ENCODE measurements at places on chromosomes 5 and 9.

DNA sequence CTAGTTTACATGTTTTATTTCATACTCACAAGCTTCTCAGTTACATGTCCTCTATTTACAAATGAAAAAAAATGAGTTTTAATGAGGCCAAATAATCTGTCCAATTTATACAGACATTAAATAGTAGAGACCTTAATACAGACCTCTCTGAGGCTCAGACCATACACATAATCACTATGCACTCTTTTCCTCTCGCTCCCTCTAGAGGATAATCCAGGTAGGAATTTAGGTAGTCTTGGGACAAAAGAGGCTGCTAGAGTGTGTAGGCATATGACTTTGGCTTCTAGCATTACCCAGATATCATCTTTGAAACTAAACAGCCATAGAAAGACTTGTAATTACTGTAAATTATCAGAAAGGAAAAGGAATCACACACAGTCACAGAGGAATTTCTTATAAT, 444.7 kb downstream of the HINT1 start:
- no peak for DNase-seq

- no peak for DNase-seq
Observed at GRCh38 chr5:107551088-107551487, 119.6 kb downstream of the EFNA5 start.

GRCh38 chr9:119218293-119218692, 150.9 kb downstream of the BRINP1 start:
- no peak for DNase-seq

DNA sequence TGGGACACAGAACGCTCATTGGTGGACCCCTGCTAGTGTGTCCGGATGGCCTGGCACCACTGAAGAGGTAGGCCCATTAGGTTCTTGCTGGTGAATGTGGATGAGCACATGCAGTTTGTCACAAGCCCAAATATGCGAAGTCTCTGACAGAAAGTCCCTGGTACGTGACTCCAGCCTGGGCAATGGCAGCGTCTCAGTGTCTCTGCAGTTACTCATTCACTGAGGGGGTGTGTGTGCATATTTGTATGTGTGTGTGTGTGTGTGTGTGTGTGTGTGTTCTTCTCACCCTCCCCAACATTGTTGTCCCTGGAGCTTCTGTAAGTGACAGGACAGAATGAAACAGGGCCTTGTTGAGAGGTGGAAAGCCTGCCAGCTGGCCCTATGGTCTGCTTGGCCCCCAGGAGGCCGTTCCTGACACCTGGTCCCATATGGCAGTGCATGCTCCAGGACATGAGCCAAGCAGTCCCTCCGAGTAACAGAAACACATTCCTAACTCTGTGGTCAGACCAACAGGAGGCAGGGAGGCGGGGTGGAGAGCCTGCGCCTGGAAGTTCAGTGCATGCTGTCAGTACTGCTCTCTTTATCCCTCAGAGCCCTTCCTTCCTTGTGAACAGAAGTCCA, 169.9 kb downstream of the SLC28A3 start:
- no peak for DNase-seq

DNA sequence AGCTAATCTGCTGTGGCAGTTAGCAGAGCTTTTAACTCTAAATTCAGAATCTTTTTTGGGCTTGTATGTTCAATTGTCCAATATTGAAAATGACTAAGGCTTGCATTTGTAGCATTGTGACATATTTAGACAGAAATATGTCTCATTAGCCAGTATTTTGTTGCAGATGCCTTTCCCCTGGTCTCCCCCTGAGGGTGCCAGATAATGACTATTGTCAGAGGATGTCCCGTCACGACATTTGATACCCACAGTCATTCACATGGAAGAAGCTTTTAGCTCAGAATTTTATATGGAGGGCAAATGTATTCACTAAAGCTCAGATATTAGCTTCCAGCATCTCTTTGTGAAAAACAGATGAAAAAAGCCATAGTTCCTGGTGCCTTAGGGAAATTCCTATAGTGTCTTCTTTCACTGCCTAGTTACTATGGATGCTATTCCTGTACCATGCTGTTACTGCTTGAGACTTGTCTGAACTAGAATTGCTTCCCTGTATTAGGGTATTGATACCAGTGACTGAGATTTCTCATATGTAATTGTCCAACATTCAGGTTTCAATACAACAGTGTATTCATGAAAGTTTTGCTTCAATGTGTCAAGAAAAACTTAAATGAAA, 96.2 kb downstream of the CCDC192 start:
- DNase-seq = no peak

DNA sequence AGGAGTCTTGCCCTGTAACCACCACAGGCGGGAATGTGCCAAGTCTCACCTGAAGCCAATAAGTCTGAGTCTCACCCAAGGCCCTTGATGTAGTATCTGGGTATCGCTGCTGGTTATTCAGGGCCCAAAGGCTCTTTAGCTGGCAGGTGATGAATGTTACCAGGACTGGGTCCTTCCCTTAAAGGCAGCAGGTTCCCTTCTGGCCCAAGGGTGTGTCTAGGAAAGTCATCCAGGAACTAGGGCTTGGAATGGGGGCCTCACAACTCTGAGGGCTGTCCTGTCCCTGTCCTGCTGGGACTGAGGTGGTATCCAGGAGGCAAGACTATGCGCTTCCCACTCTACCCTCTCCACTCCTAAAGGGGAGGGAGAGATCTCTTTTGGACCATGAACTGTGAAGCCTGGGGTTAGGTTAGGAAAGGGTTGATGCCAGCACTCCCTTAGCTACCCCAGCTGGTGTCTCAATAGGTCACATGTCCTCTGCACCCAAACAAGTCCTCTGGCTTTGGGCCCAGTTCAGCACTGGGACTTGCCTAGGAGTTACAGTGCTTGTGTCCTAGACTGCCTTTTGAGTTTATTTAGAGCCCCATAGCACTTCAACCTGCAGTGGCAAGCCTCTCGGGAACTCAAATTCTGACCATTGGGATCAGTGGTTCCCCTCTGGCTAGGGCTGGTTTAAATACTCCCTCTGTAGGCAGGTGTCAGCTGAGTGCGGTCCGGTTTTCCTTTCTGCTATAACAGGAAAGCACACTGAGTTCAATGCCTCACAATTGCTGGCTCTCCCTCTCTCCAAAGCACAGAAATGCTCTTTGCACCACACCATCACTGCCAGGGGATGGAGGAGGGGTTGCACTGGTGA, 22.5 kb upstream of the RANBP3L start:
- DNase-seq = no peak

DNA sequence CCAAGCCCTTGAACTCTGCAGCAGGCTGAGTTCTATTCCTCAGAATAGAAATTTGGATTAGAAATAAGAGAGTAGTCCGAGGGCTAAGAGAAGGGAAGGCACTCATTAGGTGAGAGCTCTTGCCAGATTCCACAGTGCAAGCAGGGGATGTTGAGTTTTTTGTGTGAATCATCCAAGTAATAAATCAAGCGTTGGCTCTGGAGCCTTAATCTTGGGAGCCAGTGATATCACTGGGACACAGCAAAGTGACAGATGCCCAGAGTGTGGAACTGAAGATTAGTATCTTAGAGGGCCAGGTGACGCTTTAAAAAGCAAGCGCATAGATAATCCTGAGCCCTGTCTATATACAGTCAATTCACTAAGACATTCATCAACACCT, 60.3 kb downstream of the FOXD1 start:
- DNase-seq = no peak

GRCh38 chr9:135144581-135145170, 57.2 kb downstream of the OLFM1 start:
- no peak for DNase-seq

DNA sequence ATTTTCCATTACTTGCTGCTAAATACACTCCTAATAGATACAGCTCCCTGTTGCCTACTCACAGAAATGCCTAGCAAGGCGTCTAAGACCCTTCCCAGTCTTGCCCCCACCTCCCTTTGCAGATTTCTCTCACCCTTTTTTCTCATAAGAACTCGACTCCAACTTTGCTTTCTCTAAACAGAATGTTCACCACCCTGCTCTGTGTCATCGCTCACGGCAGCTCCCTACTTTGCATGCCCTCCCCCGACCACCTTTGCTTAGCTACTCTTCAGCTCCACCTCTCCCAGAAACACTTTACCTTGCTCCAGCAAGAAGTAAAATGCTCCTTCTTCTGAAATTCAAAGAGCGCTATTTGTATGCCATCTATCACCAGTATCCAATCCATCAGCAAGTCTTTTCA, 15.2 kb upstream of the PPP1R2B start:
- no peak for DNase-seq

- DNase-seq = no peak
Observed at GRCh38 chr5:141654298-141654697, 3.1 kb upstream of the FCHSD1 start.

- DNase-seq = no peak
Observed at GRCh38 chr5:116898917-116899316, 324.3 kb upstream of the SEMA6A start.

GRCh38 chr5:83636156-83636555, 84.5 kb downstream of the HAPLN1 start:
- no peak for DNase-seq

DNA sequence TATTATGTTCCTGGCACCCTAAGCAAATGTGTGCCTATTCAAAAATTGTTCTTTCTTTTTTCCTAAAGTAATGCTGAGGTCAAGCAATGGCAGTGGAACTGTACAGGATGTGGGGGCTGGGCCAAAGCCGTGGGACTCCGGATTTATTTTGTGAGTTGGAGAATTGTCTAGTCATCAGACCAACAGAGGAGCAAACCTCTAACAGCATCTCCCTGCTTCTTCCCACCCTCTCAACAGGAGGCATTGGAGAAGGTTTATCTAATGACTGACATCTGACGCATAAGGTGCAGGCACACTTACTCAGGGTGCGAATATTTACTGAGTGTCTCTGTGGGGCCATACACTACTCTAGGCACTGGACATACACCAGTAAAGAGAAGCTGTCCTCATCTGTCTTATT, 38.6 kb downstream of the MARCHF11 start:
- DNase-seq = no peak

GRCh38 chr5:14256756-14257393, 113.7 kb downstream of the TRIO start:
- DNase-seq = no peak

DNA sequence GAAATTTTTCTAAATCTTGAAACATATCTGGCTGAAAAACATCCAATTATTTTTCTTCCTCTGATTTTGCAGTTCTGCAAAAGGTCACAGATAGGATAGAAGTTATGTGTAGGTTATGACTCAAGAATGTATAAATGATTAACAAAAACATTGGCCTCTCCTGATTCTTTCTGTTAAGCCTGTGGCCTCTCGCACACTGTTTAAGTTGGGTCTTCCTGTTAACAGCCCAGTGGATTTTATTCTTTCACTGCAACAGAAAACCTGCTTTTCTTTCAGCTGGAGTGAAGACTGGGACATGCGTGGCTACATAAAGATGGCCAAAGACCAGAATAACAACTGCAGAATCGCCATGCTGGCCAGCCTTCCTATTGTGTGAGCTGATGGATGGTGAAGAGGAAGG, 17.1 kb upstream of the SPATA31E1 start:
- DNase-seq = no peak

DNA sequence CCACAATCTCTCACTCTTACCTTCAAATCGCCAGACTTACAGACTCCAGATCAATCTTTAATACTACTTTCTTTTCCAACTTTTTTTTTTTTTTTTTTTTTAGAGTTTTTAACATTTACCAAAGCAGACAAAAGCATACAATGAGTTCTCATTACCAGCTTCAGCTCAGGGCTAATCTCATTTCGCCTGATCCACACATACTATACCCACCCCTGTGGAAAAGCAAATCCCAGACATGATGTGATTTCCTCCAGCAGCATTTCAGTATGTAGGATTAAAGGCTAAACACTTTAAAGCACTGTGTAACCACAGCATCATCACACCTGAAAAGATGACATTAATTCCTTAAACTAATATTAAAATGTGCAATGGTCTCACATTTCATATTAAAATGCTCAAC, 138.8 kb upstream of the RETREG1 start:
- no peak for DNase-seq

GRCh38 chr9:121298689-121299466, 30.9 kb downstream of the GSN start:
- DNase-seq = no peak

GRCh38 chr5:158275511-158275910, 416.6 kb upstream of the CLINT1 start:
- no peak for DNase-seq

- DNase-seq = no peak
Observed at GRCh38 chr5:179613460-179614071, 9.9 kb downstream of the HNRNPH1 start.

DNA sequence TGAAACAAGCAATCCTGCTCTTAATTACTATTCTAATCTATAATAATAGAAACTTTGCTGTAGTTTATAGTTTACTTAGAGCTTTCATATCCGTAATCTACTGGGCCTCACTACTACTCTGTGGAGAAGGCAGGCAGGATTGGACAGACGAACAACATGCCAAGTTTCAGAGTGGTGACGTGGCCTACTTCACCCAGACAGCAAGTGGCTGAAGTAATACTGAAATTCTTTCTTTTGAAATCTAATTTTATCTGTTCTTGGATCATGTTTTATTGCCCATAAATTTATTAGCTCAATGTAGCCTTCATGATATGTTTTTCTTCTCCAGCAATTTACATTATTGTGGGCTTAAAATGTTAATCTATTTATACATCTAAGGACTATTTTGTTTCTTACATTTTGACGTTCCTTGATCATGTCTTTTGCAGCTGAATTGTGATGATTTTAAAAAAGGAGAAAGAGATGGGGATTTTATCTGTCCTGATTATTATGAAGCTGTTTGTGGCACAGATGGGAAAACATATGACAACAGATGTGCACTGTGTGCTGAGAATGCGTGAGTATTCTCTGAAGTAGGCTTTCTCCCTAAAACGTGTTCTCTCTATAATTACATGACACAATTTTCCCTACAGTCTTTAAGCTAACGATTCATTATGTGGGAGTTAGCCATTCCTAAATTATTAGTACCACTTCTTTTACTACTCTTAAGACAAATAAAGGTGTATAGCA, 22.4 kb downstream of the SPINK5 start:
- no peak for DNase-seq

- no peak for DNase-seq
Observed at GRCh38 chr5:178474562-178475184, 115.5 kb downstream of the COL23A1 start.

- no peak for DNase-seq
Observed at GRCh38 chr9:18666348-18666747, 192.4 kb downstream of the ADAMTSL1 start.

- DNase-seq = no peak
Observed at GRCh38 chr5:60690326-60690725, 9.6 kb downstream of the DEPDC1B start.

- no peak for DNase-seq
Observed at GRCh38 chr5:84585218-84585617, 200.5 kb upstream of the EDIL3 start.
